ENCODE measurements at places on chromosomes 5 and 9. TPM values are rescaled to one million over a fixed set of nuclear protein-coding genes. Genes with fewer than 3 reads are reported as not detected.

DNA sequence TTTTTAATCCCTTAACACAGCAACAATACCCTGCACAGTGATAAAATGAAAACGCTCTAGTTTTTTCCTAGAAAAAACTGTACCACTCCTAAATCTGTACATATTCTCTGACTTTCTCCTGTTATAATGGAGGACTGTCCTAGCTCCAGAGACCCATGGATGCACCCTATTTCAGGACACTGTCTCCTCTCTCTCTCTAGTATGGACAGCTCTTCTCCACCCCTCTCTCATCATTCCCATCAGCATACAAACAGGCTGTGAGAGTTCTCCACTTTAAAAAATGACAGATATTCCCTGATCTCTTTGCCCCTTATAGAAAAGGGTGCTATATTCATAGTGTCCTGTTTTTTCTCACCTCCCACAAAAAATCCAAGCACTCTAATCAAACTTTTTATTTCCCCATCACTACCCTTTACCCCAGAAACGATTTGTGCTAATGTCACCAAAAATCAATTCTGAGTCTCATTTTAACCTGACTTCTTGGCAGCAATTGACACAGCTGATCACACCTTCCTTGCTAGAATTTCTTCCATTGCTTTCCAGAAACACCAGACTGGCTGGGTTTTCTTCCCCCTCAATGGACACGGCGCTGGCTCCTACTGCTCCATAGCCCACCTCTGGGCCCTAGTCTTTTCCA is 20.7 kb downstream of the ZNF608 start:
- no peak overlapping the region for H3K4me3 ChIP-seq
- H3K36me3 ChIP-seq: no peaks in the 10 kb centered on the region
- no peak overlapping the region for H3K27ac ChIP-seq
- H3K4me1 ChIP-seq: no peaks in the 10 kb centered on the region
- no peak for DNase-seq
- peaks cover 8% of the 10 kb centered on the region for H3K27me3 ChIP-seq

GRCh38 chr5:111237470-111237869 is 13.3 kb downstream of the CAMK4 start:
- H3K27ac ChIP-seq: peak overlapping the region; percentile 100
- peaks cover 2% of the 10 kb centered on the region for H3K36me3 ChIP-seq
- peaks cover 67% of the 10 kb centered on the region for H3K4me1 ChIP-seq
- no peak for DNase-seq

DNA sequence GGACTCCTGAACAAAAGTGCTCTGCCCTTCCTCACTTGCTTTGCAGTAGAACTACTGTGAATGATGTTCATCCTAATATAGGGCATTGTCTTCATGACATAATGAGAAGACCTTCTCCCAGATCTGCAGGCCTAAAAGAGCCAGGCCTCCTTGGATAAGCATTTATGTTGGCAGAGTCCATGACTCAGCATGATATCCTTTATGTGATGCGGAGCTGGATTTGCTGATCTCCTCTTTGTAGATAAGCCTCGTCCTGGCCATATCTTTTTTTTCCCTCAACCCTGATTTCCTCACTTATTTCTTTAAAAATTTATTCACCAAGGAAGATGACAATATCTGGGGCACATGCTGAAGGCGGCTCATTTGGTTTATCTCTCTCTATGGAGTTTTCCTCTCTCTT is 62.4 kb upstream of the TAS2R1 start:
- H3K4me1 ChIP-seq: no peaks in the 10 kb centered on the region
- no peaks in the 10 kb centered on the region for H3K36me3 ChIP-seq
- no peak for DNase-seq
- H3K4me3 ChIP-seq: no peak overlapping the region

GRCh38 chr5:80255431-80255810 is 427 bp downstream of the SERINC5 start:
- peak overlapping the region; percentile 97 for H3K27ac ChIP-seq
- H3K36me3 ChIP-seq: peaks cover 16% of the 10 kb centered on the region
- peak overlapping the region; percentile 97 for H3K4me3 ChIP-seq

F2RL2 gene
- not detected for total RNA-seq

All from T-helper 17 cell (primary cell).